Activated CD8-positive, alpha-beta memory T cell treated with anti-CD3 and anti-CD28 coated beads, Interleukin-2, amount 10 ng/mL, durations not matched to agents 7 days and 5 days (primary cell): ENCODE measurements at places on chromosomes 13 and 19.

DNA sequence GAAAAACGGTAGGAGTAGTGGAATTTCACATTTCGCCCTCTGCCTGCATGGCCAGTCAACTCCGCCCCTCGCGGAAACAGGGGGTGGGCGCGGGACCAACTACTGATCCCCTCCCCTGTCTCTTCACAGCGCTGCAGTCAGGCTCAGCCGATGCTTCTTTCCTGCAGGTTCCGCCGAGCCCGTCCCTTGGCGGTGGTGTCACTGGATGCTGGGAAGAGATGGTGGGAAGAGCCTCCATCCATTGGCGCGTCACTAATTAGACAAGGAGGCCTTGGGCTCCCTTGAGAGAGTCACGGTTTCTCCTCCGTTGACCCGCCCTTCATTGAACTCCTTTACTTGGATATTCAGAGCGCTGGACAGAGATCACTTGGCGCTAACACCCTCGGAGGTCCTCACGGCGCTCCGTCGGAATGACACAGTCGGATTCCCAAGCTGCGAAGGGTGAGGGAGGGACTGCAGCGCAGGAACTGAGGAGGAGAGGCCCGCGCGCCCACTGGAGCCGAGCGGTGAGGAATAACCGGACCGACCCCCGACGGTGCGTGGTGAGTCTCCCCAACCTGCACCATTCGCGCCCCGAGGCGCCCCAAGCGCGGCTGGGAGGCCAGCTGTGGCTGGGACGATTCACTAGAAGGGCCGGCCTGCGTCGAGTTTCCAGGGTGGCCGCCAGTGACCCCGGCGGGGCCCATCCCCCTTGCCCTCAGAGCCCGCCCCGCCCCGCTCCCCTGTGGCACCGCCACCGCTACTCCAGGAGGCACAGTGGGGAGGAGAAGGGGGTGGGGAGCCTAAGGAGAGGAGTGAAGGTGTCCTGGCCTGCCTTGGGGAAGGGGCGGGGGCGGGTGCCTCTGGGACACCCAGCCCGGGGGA is 11.2 kb upstream of the CEACAM21 start:
- DNase-seq = no peak

DNA sequence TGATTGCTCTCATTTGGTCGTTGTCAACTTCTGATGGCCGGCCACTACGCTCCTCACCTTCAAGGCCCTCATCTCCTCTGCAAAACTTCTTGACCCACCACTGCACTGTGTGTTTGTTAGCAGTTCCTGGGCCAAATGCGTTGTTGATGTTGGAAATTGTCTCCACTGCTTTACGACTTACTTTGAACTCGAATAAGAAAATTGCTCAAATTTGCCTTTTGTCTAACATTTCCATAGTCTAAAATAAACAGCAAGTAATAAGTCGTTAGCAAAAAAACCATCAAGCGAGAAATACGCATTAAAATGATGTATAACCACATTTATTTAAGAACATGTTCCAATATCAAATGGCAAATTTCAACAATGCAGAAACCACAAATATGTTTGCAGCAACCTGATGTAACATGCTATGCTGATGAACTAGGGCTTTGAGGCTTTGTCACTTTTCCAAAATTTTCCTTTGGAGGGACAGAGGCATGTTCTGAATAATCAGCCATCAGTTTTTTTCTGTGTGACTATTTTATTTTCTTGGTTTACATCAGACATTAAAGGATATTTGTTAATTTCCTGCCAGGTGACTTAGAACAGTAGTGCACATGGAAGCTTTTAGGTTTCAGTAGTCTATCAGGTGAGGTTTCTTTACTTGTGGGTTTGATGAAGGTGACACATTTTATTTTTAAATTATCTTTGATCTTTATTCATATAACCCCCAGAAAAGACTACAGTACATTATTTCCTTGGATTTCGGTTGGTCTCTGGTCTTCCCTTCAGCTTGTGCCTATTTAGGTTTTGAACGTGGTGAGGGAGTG is 74.7 kb upstream of the TEX29 start:
- peak; percentile 9 for DNase-seq

GRCh38 chr13:66745307-66745706 is 484.8 kb downstream of the PCDH9 start:
- no peak for DNase-seq

GRCh38 chr19:28468701-28469459 is 744.1 kb downstream of the UQCRFS1 start:
- DNase-seq = no peak

- no peak for DNase-seq
Measured at GRCh38 chr13:38979891-38980749, 10.5 kb downstream of the STOML3 start.

DNA sequence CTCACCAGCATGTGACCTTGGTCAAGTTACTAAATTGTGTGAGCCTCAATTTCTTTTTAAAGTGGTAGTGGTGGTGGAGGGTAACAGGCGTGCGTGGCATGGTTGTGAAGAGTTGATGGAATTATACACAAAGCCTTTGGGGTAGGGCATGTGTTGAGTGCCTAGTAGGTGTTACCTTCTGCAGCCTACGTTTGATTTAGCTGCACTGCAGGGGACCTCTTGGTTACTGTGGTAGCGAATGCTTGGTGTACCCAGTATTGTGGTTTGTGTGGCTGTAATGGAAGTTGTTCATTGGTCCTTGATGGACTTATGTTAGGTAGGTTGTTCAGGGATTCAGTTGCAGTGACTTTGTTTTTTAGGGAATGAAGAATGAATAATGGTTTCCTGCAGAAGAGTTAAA is 24.6 kb downstream of the PRAM1 start:
- DNase-seq = no peak

DNA sequence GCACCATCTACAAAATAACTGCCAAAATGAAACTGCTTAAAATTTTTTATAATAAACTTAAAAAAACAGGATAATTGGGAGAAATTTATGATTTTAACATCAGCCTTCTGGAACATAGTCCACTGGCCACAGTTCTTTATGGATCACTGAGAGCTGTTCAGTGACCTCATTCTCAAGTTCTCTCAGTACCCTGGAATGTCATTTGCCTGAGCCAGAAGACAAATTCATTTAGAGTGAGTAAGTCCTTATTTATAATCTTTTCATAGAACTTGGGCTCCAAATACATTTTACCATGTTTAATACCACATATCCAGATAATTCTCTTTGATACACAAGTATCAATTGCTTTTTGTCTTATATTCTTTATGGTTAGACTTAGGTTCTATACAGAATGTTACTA is 87.6 kb downstream of the CAB39L start:
- no peak for DNase-seq

DNA sequence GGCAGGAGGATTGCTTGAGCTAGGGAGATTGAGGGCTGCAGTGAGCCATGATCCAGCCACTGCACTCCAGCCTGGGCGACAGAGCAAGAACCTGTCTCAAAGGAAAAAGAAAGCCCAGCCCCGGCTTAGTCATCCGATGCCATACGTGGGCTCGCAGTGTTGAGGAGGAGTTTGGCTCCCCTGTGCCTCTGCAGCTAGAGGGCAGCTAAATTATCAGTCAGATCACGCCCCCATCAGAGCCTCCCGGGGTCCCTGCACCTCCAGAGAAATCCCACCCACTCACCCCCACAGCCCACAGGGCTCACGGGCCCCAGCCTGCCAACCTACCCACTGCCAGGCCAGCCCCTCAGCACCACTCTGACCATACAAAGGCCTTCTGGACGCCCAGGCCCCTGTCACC is 27.6 kb downstream of the MAU2 start:
- DNase-seq = no peak

DNA sequence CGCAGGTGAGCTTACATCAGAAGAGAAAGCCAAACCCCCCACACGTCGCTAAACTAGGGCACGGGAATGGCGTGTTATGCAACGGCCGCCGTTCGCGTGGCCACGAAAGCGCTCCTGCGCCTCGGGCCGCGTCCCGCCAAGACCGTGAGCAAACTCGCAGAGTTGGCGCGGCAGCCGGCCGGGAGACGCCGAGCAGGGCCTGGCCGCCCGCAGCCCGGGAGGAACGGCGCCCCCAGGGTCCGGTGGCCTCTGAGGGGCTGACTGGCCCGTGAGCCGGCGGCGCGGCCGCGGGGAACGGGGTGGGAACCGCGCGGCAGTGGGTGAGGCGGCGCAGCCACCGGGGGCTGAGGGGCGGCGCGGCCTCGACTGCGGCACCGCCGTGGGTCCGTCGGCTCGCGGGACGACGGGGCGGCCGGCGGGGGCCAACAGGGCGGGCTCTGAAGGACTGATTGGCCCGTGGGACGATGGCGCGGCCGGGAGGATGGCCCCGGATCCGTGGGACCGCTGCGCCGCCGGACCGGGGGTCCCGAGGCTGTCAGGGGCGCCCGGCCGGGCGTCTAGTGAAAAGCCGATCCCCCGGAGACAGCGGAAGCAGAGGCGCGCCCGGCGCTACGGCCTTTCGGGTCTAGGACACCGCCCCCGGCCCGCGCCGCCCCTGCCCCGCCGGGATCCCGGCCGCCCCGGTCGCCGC is 903 bp downstream of the LATS2 start:
- DNase-seq = no peak

DNA sequence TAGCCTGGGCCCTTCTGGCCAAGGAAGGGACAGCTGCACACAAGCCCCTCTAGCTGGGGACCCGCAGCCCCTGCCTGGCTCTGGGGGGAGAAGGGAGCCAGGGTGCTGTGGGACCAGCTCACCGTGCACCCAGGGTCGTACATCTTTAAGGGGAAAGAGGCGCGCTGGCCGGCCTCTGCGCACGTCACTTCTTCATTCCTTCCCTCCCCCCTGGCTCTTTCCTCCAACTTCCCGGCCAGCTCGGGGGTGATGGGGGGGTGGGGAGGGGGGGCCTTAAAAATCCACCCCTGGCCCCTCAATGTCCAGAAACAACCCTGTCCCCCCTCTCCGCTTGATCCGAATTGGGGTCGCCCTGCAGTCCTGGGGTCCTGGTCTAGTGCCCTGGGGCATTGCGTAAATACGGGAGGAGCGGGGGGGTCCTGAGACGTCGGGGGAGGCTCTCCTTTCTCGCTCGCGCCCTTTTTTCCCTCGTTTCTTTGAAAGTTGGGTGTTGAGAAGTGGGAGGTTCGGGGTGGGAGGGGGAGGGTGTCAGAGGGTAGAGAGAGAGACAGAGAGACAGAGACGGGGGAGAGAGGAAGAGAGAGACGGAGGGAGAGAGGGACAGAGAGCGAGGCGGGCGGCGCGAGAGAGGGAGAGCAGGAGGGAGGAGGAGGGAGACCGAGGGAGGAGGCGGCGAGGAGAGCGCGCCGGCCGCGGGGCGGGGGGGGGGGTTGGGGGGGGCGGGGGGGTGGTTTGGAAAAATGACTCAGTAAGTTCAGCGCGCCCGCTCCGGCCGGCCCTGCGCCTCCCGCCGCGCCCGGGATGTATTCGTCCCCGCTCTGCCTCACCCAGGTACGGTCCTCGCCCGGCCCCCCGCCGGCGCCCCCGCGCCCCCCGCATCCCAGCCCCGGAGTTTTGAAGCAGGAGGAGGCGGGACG is at the start of gene NFIC:
Gene NFIC (plus strand): TSS at position 748 of the 917 bp plus-strand sequence. CDS start 54 bp downstream, at position 802.
- peak; percentile 46 for DNase-seq

- no peak for DNase-seq
Measured at GRCh38 chr13:94656766-94657165, 55.1 kb downstream of the GPR180 start.

- DNase-seq = no peak
Measured at GRCh38 chr19:37926255-37926654, 19.2 kb downstream of the SIPA1L3 start.

DNA sequence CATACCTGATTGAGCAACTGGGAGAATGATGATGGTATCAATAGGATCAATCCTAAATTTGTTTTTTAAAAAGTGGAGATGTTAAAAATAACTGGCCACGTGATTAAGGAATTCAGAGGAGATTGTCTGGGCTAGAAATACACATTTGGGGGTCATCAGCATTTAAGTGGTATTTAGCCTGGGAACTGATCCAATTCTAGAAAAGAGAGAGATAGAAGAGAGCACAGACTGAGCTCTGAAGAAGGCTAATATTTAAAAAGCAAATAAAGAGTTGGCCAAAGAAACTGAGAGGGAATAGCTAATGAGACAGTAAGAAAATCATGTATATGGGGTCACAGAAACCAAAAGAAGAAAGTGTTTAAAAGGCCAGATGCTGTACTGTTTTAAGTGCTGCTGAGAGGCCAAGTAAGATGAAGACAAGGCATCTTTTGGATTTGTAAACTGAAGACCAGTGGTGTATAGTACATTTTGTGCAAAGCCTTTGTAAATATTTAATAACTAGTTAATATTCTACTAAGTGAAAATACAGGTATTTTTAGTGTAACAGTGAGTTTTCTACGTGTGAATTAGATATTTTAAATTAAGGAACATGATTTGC is 40.2 kb downstream of the UBL3 start:
- DNase-seq = no peak

- no peak for DNase-seq
Measured at GRCh38 chr13:45707516-45708100, 5.5 kb downstream of the CBY2 start.

GRCh38 chr13:20389696-20390525 is 135.7 kb downstream of the CRYL1 start:
- DNase-seq = no peak

- no peak for DNase-seq
Measured at GRCh38 chr19:7953576-7953975, 10.1 kb upstream of the TIMM44 start.

DNA sequence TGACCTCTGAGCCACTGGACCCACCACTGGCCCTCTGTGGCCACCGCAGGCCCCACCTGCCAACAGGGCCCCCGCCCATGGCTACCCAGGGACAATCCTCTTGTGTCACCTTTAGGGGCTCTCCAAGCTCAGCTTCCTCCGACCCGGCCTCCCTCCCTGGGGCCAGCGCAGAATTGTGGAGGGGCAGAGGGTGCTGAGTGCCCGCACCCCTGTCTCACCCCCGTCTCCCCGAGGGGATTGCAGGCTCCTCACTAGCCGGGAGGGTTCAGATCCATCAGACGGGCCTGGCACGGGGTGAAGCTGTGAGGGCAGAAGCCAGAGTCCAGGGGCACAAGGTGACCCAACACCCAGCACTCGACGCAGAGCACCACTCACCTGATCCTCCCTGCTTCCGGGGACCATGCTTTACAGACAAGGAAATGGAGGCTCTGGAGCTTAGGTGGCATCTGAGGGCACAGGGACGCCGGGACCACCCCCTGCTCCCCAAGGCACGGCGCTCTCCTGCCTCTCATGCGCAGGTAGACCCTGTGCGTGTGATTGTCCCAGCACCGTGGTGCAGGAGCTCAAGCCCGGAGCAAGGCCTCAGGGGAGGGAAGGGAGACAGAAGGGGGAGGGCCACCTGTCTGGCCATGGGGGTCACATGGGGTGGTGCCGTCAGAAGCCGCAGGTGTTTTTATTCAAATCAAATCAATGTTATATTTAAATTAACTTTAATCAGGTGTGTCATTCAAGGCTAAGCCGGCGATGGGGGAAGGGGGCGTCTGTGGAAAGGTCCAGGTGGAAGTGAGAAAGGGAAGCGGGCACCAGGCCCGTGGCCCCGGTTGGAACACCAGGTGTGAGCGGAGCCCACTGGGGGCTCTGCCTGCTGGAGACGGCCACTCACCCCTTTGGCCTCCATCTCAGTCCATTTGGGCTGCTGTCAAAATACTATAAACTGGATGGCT is 21.6 kb upstream of the SPACA7 start:
- no peak for DNase-seq
